Activated CD4-positive, CD25-positive, alpha-beta regulatory T cell treated with anti-CD3 and anti-CD28 coated beads, Interleukin-2, amount 50 U/mL, for 72 hours (primary cell): ENCODE measurements at places on chromosomes 13 and 19.

GRCh38 chr13:75752826-75753225, 116.7 kb downstream of the LMO7 start:
- DNase-seq, result no peak

GRCh38 chr13:50014386-50014785, 858 bp upstream of the KCNRG start:
- DNase-seq, result no peak

- DNase-seq, result no peak
Measured at GRCh38 chr13:110331362-110331761, 24.3 kb downstream of the COL4A2 start.

GRCh38 chr13:50299546-50300249, 284.5 kb downstream of the KCNRG start:
- DNase-seq, result no peak

DNA sequence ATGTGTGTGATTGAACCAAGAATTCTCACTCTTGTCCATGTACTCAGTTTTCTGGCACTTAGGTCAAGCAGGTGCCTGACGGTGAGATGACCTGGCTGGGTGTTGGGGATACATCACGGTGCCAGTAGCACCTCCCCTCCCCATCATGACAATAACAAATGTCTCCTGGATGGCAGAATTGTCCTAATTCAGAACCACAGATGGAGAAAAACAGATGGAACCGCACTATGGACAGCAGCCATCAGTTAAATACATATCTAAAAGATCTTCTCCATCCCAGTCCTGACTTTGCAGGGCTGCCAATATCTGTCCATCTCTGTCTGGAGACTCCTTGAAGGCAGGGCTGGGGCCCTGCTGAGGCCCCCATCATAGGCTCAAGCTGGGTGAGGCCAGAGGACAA, 126.9 kb downstream of the PTPRS start:
- DNase-seq, result no peak

GRCh38 chr19:48442116-48443035, 3.4 kb upstream of the GRWD1 start:
- no peak for DNase-seq

DNA sequence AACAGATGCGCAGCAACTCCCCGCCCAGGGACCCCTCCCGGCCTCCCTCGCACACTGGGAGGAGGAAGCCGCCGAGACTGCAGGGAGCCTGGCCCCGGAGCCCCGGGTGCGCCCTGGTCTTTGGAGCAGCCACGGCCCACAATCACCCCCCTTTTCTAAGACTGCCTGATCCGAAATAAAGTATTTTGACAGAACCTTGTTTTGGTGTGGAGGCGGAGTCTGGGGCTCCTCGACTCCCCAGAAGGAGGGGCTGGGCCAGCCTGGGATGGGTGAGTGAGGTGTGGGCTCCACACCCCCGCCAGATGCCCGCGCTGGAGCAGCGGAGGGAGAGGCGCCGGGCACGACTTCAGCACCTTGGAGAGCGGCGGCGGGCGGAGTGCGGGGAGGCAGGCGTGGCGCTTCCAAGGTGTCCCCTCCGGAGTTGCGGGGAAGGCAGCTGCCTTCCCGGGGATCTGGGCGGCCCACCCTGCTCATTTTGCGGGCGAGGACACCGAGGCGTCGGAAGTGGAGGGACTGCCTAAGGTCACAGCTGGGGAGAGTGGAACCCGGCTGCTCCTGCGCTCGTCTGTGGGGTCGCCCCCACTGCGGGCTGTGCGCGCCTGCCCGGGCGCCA, 9.4 kb downstream of the SIRT6 start:
- DNase-seq, result peak; percentile 73

- DNase-seq, result no peak
Measured at GRCh38 chr19:48043675-48044258, at the start of gene CABP5. Gene CABP5 (minus strand): TSS chr19:48044079. CDS start chr19:48043922, 157 bp downstream.

DNA sequence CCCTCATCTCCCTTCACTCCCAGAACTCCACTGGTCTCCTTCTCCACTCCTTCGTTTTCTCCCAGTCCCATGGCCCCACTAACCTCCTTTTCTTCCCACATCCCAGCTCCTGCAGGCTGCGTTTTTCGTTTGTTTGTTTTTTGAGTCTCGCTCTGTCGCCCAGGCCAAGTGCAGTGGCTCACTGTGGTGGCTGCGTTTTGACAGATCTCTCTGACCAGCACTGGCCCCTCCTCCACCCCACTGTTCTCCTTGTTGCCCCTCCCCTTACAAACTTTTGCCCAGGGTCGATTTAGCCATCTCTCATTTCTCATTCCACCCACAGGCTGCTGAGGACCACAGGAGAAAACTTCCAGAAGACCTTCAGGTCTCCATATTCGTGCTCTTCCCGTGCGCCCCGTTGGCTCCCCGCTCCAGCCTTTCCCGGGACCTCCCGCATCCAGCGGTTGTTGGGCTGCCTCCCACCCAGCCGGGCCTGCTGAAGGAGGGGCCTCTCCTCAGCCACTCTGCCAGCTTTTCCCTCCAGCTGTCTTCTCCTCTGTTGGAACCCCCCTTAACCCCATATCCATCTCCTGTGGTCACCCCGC, 40.6 kb upstream of the GJB6 start:
- DNase-seq, result no peak

DNA sequence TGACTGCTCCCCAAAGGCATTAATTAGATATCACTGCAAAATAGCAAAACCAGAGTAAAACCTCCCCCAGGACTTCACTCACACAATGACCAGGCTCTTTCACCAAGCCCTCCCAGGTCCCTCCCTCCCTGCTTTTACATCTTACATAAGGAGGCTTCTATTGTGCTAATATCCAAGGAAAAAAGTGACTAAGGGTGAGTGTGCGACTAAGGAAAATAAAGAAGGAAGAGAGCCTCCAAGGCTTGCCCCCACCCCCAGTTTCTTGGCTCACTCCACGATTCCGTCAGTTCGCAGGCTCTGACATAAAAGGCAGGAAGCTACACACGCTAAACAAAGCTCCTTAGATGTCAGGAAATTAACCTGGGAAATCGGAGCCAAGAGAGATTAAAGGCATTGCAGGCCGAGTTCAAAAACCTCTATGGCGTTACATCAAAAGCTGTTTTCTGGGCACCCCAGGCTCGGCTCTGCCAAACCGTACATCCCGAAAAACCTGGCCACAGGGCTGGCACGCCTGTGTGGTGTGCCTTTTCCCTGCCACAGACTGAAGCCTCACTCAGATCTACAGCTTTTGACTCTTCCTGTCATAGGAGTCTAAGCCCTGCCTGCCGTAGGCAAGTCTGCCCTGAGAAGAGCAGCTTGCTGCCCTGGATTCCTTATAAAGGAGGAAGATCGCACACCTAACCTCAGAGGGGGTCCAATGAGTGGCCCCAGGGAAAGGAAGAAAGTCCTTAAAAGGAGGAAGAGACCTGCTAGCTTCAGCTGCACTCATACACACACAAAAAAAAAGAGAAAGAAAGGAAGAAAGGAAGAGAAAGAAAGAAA, 67.0 kb upstream of the SERP2 start:
- DNase-seq, result no peak

DNA sequence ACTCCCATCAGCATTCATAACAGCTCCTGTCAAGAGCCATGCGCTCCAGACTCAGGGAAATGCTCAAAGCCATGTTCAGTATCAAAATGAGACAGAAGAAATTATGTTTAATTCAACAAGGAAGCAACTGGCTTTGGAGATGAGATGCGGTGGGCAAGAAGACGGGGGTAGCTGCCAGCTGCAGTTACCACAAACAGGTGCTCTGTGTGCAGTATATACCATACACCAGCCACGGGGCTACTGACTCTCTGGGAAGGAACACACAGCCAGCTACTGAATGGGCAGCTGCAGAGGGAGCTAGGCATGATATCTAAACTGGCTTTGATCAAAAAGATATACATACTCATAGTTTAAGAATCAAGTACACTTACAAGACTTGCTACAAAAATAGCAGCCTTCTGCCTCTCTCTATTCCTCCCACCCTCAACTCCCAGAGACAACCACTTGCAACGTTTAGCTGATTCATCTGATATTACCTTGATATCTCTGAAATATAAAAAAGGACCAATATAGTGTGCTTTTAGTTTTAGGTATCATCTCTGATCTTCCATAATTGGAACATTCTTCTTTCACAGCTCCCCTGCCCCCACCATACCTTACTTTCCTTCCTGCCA, 593.0 kb downstream of the UQCRFS1 start:
- no peak for DNase-seq

DNA sequence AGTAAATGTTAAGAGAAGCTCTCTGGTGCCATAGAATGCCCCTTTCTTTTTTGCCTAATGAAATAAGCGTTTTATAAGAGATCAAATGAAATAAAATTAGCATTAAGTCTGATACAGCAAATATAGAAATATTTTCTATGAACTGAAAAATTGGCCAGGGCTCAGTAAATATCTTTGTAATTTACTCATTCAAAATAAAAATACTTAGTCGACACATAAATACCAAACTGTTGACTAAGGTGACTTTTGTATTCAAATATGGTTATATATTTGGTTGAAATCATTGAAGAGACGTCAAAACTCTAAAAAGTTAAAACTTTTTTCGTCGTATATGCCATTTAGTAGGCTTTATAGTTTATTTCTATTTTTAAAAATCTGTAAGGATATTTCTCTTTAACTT, 25.6 kb downstream of the IPO5 start:
- no peak for DNase-seq

- no peak for DNase-seq
Measured at GRCh38 chr13:95540888-95541287, 11.6 kb upstream of the CLDN10 start.

- DNase-seq, result no peak
Measured at GRCh38 chr13:110027470-110028240, 241.3 kb upstream of the IRS2 start.
